GM04504 (cell line): ENCODE measurements at places on chromosomes 1 and 21.
A peak's percentile ranks its signal among the peaks of the same experiment; 100 is the strongest.

- DNase-seq = no peak
Measured at GRCh38 chr1:94925004-94925403, 1.9 kb downstream of the CNN3 start.

DNA sequence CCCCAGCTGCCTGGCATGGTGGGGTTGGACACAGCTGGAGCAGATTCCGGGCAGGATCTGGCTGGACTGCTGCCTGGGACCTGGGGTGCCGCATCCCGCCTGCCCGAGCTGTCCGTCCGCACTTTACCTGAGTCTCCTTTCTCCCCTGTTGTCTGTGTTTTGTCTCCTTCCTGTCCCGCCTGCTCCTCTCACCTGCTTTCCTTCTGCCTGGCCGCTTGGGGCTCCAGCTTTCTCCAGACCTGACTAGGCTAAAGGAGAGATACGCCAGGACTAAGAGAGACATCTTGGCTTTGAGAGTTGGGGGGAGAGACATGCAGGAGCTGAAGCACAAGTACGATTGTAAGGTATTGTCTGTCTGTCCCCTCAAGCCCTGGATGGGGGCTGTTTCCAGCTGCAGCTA, 73.3 kb downstream of the ARHGEF10L start:
- DNase-seq = no peak

GRCh38 chr1:92447033-92447681, 39.6 kb downstream of the GFI1 start:
- DNase-seq = no peak

DNA sequence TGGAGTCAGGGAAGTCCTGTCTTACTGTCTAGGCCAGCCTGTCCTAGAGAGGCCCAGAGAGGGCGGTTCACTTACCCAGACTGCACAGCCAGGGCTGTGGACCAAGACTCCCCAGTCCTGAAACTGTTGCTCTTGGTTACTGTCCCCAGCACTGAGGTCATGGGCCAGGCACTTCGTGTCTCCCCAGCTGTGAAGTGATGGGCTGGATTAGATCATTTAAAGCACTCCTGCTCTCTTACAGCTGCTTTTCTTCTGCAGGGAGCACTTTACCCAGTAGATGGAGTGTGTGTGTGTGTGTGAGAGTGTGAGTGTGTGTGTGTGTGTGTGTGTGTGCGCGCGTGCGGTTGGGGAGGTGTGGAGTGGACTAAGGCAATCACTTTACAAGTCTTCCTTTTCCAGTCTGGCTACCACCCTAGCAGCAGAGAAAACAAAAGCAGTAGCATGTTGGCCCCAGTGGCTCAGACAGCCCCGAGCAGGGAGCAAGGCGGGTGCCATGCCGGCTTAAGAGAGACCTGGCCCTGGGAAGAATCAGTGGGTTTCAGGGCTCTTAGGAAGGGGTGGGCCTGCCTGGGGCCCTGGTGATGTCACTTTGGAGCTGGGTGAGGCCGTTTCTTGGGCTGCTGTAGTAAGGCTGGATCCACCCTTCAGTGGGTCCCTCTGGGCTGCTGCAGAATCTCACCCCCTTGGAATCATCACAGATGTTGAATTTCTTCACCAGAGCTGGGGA, 2.4 kb downstream of the SPSB1 start:
- DNase-seq = peak; percentile 62

DNA sequence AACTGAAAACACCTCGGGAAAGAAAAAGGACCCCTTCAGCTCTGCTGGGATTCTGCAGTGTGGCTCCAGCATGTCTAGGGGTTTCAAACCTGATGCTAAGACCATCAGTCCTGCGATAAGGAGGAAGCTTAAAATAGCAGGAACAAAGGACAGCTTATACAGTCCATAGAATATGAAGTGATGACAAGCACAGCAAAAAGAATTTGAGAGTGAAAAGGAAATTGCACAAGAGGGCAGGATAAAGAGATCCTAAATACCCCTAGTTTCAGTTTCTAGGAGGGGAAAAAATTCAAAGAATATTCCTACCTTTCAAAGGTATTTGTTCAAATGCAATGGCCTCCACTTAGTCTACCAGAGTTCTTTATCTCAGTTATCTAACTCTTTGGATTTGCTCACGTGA, 171.4 kb downstream of the TGFB2 start:
- no peak for DNase-seq

- no peak for DNase-seq
Measured at GRCh38 chr1:232136136-232136535, 493.8 kb downstream of the SIPA1L2 start.

- DNase-seq = no peak
Measured at GRCh38 chr1:15816674-15817073, 9.2 kb upstream of the UQCRHL start.

GRCh38 chr1:209884249-209884648, 53.8 kb upstream of the SYT14 start:
- DNase-seq = no peak

DNA sequence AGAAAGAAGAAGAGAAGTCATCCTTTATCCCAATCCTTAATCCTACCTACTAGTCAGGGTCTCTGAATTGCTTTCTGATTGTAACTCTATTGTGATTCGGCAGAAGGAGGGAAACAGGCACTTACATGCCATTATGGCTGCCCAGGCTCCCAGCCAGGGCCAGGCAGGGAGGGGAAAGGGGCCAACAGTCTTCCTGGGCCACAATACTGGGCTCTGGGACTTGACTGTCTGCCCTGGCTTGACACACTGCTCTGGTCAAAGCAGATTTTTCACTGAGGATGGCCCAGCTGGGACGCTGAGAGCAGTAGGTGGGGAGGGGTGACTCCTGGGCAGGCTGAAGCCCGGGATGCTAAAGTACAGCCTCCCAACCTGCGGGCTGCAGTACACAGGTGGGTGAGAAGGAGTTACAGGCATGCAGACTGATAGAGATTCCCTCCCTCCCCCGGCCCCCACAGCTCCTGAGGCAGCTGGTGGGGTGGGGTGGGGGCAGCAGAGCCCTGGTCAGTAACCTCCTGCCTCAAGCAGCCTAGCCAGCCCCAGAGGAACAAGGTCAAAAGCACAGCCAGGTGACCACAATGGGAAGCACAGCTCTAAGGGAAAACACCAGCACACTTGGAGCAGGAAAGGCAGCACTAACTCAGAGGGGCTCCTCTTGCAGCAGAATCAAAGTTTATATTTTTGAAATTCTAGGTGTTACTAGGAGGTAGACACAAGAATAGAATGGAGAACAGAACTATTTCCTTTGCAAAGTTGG, 25.3 kb downstream of the KCND3 start:
- no peak for DNase-seq

DNA sequence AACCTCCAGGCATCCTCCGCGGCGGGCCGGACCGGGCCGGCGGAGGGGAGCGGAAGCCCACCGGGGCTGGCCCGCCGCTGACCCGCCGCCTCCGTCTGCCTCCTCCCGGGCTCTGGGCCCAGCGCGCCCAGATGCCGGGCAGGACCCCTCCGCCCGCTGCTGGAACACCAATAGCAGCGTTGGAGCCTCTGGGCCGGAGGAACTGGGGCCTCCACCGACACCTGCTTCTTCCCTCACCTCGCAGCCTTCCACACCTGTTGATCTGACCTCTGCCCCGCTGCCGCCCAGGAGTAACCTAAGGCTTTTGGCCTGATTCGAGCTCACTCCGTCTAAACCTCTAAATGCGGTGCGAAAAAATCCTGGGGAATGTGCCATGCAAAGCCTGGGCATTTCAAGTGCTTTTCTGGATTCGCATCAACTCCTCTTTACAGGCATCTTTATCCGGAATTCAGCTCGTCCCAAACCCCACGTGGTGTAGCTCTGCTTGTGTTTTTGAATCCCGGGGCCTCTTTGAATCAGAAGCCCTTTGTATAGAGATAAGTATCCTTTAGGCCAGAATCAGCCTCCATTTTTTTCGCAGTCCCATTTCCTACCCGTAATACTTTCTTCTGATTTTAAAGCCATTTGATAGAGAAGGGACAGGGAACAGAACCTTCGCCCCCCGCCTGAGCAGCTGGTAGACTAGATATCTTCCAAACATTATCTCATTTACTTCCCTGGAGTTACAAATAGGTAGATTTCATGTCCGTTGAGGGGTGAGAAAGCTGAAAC, 680 bp upstream of the CNN3 start:
- DNase-seq = no peak

DNA sequence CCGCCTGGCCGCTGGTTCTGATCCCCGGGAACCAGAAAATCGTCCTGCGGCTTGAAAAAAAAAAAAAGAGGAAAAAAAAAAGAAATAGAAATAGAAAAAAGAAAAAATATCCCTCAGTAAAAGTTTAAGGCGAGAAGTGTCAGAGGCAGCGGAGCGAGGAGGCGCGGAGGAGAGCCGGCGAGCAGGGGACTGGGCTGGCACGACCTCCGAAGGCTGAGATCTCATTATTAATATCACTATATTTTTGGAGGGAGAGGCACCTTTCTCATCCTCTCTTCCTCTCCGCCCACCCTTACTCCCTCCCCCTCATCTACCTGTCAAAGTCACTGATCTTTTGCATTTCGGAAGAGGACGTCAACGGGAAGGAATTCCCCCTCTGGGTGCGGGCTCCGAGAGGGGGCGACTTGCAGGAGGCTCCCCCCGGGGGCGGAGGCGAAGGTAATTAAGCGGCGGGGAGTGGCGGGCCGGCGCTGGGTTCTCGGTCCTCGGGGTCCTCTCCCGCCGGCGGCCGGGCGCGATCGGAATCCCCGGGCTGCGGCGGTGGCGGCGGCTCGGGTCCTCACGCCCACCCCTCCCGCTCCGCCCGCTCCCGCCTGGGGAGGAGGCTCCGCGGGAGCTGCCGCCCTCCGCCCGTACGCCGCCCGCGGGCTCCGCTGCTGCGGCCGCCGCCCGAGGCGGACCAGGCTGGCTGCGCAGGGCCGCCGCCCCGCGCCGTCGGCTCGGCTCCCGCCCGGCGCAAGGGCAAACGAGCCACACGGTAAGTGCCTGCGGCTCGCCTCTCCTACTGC, at the start of gene NTNG1:
NTNG1 (plus strand) TSS at position 337 of the 788 bp plus-strand sequence.
- no peak for DNase-seq
